ENCODE measurements at places on chromosomes 7 and 10. TPM values are rescaled to one million over a fixed set of nuclear protein-coding genes. Genes with fewer than 3 reads are reported as not detected.

- no peak for DNase-seq
These were observed 101.4 kb downstream of the INSYN2A start for GRCh38 chr10:127094984-127095383.

GRCh38 chr10:90193240-90193985 is 492.0 kb downstream of the KIF20B start:
- peak; percentile 22 for DNase-seq

- peak; percentile 93 for DNase-seq
These were observed 17.1 kb downstream of the ARHGAP21 start for GRCh38 chr10:24706479-24707118.

- DNase-seq, result no peak
These were observed 349.2 kb downstream of the HGF start for GRCh38 chr7:81420526-81421226.

- no peak for DNase-seq
These were observed 18.1 kb downstream of the PRKG1 start for GRCh38 chr10:51092402-51092801.

- no peak for DNase-seq
These were observed 339.9 kb downstream of the SFMBT2 start for GRCh38 chr10:7070950-7071349.

DNA sequence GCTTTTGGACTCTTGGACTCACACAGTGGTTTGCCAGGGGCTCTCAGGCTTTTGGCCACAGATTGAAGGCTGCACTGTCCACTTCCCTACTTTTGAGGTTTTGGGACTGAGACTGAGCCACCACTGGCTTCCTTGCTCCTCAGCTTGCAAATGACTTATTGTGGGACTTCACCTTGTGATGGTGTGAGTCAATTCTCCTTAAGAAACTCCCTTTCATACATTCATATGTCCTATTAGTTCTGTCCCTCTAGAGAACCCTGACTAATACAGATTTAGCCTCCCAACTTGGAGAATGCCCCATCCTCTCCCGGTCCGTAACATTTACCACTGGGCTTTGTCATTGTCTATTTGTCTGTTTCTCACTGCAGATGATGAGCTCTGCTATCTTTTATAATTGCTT is 52.8 kb upstream of the CUL1 start:
- DNase-seq, result no peak

GRCh38 chr7:57179776-57180415 is 47.7 kb upstream of the ZNF479 start:
- no peak for DNase-seq

- no peak for DNase-seq
These were observed 824.1 kb downstream of the CCSER2 start for GRCh38 chr10:85152496-85152895.

DNA sequence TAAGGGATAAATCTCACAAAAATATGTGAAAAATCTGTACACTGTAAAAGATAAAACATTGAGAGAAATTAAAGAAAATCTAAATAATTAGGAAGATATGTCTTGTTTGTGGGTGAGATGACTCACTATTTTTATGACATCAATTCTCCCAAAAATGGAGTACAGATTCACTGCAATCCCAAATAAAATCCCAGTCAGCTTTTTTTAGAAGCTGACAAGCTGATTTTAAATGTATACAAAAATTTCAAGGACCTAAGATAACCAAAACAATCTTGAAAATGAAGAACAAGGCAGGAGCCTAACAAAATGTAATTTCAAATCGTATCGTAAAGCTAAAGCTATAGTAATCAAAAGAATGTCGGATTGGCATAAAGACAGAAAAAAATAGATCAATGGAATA is 458.1 kb downstream of the GRID1 start:
- DNase-seq, result no peak

The ZNF92 gene
- total RNA-seq, result 7.0 TPM

The TDRD1 gene
- total RNA-seq, result not detected

The ELN gene
- total RNA-seq, result not detected

The LRIT1 gene
- total RNA-seq, result not detected

The WNT2 gene
- not detected for total RNA-seq

The RARRES2 gene
- total RNA-seq, result not detected

The CYP2E1 gene
- 1.2 TPM for total RNA-seq

All from HT1080 (cell line).